Activated naive CD4-positive, alpha-beta T cell treated with Interleukin-2 at 50 U/mL for 16 hours (primary cell): ENCODE measurements at places on chromosomes 11 and 22.

GRCh38 chr22:21020802-21021429 is 6.0 kb downstream of the P2RX6 start:
- DNase-seq, result no peak

GRCh38 chr11:77879218-77879617 is 58.3 kb downstream of the AAMDC start:
- DNase-seq, result no peak

GRCh38 chr11:109363682-109364081 is 58.3 kb upstream of the C11orf87 start:
- no peak for DNase-seq

GRCh38 chr22:24977370-24978221 is 25.1 kb downstream of the KIAA1671 start:
- no peak for DNase-seq

- no peak for DNase-seq
These were observed 29.0 kb upstream of the VWA5A start for GRCh38 chr11:124085997-124086846.

GRCh38 chr22:29165321-29166060 is 40.2 kb upstream of the EMID1 start:
- no peak for DNase-seq

DNA sequence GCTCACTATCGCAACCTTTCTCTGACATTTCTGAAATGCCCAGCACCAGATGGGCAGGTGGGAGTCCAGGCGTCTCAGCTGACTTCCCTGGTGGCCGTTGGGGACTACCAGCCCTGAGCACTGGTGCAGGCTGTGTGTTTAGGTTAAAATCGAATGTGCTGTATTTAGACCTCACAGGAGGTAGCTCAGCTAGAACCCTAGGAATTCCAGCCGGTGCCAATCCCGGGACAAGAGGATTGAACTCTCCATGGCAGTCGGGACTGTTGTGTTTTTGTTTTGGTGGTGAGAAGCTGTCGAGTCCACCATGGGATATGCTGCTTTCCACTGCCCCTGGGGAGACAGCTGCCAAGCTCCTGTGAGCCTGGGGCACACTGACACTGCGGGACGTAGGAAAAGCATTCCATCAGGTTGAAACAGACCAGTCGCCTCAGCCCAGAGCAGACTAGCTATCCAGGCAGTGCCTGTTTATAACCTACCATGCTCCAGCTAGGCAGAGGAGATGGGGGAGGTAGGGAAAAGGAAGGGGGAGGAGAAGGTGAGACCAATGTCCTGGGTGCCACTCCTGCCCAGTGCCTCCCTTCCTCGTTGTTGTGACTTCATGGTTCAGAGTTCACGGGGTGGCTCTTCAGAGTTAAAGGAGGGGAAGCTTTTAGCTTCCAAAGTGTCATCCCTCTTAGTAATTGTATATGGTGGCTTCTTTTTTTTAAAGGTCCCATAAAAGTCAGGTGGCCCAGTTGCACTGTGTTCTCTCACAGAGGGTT is 53.0 kb downstream of the MICAL2 start:
- DNase-seq, result no peak

- no peak for DNase-seq
These were observed 2.7 kb downstream of the MUC5B start for GRCh38 chr11:1225386-1226225.

DNA sequence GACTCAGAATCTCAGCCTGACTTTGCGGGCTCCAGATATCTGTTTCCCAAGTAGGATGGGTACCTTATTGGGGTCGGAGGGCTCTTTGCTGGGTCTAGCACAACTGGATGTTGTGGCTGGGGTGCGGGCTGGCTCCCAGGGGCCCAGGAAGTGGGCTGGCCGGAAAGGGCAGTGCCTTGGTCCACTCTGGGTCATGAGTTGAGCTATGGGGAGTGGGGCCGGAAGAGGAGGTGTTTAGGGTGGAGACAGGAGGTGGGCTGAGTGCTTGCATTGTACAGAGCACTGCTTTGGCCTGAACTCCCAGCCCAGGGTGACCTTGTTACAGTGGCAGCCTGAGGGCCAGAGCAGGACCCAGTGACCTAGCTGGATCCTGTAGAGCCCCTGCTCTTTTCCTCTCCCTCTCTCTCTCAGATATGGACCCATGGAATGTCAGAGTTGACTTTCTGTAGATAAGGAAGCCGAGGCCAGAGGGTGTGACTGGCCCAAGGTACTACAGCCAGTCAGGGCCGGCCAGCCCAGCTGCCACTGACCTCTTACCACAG is 13.2 kb downstream of the PHLDB1 start:
- no peak for DNase-seq

GRCh38 chr11:111438846-111439520 is 59.9 kb upstream of the POU2AF1 start:
- no peak for DNase-seq

DNA sequence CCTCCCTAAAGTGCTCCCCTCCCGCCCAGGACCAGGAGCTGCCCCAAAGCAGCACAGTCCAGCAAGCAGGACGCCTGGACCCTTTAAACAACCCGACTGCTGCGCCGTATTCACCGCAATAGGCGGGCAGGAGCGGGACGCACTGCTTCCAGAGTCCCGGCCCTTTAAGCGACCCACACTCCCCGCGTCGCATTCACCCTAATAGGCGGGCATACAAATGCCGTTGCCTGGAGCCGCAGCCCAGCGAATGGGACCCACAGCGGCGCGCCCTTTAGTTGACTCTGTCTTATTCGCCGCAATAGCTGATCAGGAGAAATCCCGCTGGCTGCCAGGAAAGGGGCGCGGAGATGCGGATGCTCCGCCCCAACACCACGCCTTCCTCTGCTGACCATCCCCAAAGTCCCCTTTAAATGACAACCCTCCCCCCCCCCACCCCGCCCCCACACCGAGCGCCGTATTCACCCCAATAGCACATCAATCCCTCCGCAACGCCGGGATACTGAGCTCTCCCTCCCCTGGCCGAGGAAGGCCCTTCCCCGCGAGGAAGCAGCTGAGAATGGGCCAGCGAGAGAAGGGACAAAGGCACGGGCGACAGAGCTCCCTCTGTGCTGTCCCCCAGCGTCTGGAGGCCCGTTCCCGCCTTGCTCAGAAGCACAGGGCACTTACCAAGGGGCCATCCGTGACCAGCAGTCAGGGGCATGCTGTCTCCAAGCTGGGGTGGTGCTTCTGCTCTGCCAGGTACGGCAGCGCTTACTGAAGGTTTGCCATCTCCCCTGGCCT is 4.7 kb downstream of the OSBPL5 start:
- peak; percentile 14 for DNase-seq

- DNase-seq, result peak; percentile 26
These were observed 1.5 kb downstream of the CHEK1 start for GRCh38 chr11:125626288-125626950.

- no peak for DNase-seq
These were observed 10.9 kb downstream of the BMAL1 start for GRCh38 chr11:13288375-13289029.

DNA sequence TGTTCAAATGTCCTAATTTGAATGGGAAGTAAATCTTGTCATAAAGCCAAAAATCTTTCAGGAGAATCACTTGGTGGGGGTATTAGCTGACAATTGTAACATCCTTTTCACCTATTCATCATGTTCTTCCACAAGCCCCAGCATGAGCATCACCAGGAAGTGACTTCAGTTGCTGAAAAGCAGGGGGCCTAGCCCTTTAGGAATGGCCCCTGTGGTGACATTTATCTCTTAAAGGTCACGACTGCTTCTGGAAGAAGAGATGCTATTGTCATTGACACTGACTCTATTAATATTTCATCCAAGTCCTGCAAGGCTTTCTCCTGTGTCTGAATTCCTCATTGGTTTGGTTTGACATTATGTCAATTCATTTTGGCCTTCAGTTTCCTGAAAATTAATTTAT is 92.6 kb downstream of the OR5AK2 start:
- DNase-seq, result no peak

DNA sequence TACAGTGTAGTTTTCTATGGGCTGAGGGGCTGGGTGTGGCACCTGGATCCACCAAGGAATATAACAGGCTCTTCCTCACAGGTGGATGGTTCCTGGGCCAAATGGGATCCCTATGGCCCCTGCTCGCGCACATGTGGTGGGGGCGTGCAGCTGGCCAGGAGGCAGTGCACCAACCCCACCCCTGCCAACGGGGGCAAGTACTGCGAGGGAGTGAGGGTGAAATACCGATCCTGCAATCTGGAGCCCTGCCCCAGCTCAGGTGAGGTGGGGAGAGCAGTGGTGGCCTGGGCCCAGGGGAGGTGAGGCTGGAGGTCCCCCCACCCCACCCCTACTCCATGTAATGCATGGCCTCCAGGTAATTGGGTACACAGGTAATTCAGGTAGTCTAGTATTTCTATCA is 20.7 kb downstream of the ADAMTS15 start:
- no peak for DNase-seq

DNA sequence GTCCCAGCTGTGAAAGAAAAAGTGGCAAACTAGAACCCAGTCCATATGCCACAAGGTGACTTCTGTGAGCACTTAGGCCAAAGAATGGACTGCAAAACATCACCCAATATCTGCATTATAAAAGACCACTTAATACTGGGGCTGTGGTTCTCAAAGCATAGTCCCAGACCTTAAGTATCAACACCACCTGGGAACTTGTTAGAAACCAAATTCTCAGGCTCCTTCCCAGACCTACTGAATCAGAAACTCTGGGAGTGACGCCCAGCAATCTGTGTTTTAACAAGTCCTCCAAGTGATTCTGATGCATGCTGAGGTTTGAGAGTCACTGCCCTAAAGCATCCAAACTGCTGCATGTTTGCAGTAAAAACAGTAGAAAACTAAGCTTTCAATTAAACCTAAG is 81.3 kb downstream of the SERGEF start:
- DNase-seq, result no peak

GRCh38 chr11:32881286-32881685 is 11.3 kb upstream of the QSER1 start:
- DNase-seq, result no peak

- DNase-seq, result no peak
These were observed 42.2 kb upstream of the CYP2D6 start for GRCh38 chr22:42172773-42173172.

DNA sequence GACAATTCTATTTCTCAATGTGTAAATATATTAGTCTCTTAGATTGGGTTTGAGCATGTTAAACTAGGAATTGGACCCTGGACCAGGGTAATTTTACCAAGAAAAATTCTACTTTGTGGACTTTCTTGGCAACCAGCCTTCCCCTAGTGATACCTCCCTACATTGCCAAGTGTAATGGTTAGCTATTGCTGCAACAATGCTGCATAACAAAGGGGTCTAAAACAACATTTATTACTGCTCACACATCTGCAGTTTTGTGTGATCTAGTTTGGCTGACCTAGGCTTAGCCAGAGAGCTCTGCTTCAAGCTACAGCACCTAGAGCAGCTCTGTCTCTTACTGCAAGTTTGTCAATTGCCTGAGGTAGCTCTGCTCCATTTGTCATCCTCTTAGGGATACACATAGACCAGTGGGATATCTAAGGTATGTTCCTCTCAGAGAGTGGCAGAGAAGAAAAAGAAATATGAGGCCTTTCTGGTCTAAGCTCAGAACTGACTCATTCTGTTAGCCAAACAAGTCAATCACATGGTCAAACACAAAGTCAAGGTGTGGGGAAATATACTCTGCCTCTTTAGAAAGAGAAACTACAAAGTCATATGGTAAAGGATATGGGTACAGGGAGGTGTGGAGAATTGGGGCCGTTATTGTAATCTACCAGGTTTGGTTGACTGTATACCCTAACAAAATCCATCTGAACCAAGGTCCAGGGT is 2.0 kb upstream of the LAYN start:
- no peak for DNase-seq

DNA sequence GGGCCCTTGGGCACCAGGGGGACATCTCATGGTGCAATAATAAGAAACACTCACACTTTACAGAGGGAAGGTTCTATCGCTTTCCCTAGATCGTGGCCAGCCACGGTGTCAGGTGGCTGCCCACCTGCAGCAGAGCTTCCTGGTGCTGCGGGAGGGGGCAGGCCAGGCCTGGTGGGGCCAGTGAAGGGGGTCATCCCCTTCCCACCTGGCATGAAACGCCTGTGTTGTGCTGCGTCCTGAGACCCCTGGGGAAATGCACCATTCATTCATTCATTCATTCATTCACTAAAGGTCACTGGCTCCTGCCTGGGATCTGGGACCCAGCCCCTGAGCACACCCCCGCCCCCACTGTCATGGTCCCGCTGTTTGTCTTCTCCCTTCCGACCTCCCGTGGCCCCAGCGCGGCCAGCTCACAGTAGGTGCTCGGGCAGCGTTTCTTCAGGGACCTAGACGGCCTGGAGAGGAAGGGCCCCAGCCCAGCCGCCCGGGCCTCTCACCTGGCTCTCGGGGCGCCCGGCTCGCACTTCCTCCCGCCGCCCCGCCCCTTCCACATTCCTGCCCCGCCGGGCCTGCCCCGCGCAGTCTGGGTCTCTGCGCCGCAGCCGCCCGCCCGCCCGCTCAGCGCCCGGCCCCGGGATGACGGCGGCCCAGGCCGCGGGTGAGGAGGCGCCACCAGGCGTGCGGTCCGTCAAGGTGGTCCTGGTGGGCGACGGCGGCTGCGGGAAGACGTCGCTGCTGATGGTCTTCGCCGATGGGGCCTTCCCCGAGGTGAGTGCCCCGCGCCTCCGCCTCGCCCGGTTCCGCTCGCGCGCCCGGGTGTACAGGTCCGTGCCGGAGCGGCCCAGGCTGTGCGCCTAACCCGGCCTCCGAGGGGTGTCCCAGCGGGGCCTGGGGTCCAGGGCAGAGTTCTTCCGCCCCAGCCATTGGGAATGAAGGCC is at the start of gene RHOD:
RHOD (plus strand) TSS at position 581 of the 938 bp plus-strand sequence; CDS start at position 637, 56 bp downstream.
- peak; percentile 25 for DNase-seq

DNA sequence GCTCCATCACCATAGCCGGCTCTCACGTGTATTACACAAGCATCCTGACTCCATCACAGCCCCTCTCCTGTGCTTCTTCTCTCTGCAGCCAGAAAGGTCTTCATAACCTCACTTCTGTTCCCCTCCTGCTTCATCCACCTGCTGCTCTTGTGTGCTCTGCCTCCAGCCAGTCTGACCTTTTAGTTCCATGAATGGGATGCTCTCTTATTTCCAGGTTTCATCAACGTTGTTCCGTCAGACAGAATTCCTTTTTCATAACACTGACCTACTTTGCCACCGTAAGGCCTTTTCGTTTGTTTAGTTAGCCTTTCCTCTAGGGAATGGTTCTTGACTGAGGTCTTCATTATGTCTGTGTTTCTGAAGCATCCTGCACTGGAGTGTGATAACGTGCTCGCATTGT is 18.8 kb downstream of the GRAMD1B start:
- no peak for DNase-seq

GRCh38 chr11:76269661-76270261 is 63.5 kb upstream of the WNT11 start:
- DNase-seq, result no peak

DNA sequence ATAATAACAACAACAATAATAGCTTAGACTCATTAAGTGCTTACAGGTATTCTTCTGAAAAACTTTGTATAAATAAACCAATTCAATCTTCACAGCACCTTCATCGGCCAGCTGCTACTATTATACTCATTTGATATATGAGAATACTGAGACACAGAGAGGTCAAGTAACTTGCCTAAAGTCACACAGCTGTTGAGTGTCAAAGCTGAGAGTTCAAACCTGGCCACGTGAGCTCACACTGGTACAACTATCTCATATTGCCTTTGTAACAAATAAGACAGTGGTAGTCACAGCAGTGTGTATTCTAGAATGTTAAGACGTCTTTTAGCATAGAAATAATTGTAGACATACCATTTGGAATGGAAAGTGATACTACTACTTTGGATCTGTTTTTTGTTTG is 268.5 kb downstream of the NTM start:
- no peak for DNase-seq
